Left forelimb (tissue), 1 donor: ENCODE measurements at places on chromosomes 6 and 20.

GRCh38 chr20:40545478-40545877 is 143.6 kb downstream of the MAFB start:
- no peak for DNase-seq

GRCh38 chr6:90370493-90370959 is 73.9 kb upstream of the BACH2 start:
- no peak for DNase-seq

DNA sequence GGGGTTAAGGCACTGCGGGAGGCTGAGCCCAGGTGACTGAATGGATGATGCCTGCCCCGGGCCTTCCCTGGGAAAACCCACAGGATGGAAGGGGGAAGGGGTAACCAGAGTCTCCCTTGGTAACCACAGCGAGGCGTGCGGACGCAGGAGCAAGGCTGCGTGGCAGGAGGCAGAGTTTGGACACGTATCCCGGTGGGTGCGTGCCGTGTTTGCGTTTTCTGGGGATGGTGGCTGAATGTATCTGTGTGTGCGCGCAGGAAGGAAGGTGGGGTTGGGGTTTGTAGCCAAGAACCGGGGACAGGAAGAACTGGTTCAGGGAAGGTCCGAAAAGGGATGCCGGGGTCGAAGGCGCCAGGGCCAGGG is 1.8 kb downstream of the MDGA1 start:
- no peak for DNase-seq

- DNase-seq = no peak
Observed at GRCh38 chr6:128005009-128005408, 104.2 kb upstream of the THEMIS start.

DNA sequence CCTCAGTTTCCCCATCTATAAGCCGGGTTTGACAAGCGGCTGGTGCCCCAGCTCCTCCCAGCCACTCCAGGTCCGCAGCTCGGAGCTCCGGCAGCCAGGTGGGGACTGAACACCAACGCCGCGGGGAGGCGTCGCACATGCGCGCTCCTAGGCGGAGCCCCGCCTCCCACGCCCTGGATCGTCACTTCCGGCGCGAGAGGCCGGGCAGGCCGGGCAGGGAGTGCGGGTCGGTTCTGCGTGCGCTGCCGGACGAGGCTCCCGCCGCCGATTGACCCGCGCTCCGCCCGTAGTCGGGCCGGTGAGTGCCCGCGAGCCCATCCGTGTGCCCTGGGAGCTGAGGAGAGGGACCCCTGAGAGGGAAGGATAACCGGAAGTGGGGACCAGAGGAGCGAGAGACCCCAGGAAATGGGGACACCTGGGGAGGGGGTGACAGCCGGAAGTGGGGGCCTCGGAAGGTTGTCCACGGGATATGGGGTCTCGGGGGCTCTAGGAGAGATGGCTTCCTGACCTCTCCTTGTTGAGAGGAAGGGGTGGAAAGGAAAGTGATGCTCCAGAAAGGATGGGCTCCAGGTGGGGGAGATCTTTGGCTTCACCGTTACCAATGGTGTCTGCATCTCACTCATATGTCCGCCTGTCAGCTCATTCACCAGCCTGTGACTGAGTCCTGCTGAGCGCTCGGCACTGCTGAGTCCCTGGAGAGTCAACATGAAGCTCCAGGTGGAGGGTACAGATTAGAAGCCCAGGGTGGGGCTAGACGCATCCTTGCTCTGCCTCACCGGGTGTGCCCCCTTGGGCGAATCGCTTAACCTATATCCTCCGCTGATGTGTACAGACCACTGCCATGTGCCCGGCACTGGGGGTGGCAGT is at the start of gene TTPAL:
Gene TTPAL, plus strand, starts transcription at position 181 of the 867 bp plus-strand sequence. CDS start 4,126 bp downstream, outside the sequence.
- DNase-seq = peak; percentile 92

DNA sequence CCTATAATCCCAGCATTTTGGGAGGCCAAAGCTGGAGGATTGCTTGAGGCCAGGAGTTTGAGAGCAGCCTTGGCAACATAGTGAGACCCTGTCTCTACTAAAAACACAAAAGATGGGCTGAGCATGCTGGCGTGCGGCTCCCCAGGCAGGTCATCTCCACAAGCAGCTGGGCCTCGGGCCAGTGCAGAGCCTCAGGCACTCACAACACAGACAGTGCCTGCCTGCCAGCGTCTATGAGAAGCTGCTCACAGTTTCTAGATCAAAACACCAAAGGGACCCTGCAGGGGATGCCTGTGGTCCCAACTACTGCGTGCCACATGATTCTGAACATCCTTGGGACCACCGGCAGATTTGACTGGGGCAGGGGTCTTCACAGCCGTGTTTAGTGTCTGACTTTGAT is 59.4 kb downstream of the GINS1 start:
- DNase-seq = no peak

GRCh38 chr20:20020908-20021307 is 3.7 kb downstream of the NAA20 start:
- DNase-seq = no peak

DNA sequence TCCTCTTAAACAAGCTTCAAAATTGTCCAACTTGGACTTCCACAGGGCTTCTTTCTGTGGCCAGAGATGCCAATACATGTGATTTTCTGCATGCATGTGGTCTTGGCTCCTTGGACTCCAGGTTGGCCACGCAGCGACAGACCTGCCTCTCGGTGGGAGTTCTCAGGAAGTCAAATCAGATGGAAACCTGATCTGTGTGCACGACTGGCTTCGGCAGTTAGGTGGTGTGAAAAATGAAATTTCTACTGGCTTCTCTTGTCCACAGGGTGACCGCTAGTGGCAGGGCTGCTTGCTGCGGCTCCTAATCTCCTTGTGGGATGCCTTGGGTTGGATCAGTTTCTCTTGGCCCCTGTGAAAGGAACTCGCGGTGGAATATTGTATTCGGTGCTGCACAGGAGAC is 57.3 kb downstream of the PHACTR3 start:
- DNase-seq = no peak

- DNase-seq = no peak
Observed at GRCh38 chr6:89371849-89372505, 19.5 kb upstream of the UBE2J1 start.

DNA sequence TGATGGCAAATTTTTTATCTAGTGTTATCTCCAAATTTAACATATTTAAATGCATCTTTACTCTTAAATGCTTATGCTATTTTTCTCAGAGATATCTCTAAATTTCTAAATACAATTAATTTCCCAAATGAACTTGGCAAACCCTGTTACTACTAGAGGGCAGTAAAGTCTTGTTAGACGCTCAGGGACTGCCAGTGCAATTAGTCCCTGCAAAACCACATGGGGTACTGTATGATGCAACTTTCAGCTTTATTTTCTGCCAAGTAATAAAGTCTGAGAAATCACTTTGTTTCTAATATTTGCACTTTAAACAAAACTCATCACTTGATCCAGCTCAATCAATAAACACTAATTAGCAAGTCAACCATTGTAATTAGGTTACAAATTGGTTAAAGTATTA is 76.0 kb upstream of the ADGRB3 start:
- DNase-seq = no peak

DNA sequence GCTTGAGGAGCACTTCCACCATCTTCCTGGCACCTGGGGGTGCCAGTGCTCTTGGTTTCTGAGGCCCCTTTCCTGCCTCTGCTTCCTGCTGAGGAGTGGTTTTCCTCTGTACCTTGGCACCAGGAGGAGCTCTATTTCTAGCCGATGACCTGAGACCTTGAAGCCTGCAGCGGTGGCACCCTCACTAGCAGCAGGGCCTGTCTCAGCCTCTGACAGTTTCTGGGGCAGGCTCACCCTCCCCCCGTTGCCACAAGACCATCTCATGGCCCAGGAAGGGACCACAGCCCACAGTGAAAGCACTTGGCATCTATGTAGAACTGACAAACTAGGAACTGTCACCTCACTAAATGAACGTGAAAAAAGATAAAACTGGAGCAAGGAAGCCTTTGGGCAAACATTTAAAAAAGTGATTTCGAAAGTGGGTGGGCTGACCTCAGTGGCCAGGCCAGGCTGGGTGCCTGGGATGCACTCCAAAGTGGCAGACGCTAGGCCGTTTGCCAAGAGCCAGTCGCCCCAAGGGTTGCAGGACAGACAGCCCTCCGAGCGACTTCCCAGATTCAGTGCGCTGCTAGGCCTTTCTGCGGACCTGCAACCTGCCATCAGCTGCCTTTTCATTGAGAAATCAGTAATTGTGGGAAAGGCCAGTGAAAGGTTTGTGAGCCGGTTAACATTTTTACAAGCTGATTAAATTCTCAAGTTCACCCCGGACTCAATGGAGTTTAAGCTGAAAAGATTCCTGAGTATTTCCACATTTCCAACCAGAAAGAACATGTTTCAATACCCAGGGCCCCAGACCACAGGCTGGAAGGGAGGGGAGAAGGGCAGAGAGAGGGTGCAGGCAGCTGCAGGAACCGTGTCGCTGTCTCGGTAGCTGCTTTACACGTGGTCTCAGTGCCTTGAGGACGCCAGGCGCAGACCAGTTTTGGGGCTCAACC is 303.7 kb downstream of the ESR1 start:
- DNase-seq = no peak

- no peak for DNase-seq
Observed at GRCh38 chr6:110319381-110319780, 38.8 kb downstream of the METTL24 start.

DNA sequence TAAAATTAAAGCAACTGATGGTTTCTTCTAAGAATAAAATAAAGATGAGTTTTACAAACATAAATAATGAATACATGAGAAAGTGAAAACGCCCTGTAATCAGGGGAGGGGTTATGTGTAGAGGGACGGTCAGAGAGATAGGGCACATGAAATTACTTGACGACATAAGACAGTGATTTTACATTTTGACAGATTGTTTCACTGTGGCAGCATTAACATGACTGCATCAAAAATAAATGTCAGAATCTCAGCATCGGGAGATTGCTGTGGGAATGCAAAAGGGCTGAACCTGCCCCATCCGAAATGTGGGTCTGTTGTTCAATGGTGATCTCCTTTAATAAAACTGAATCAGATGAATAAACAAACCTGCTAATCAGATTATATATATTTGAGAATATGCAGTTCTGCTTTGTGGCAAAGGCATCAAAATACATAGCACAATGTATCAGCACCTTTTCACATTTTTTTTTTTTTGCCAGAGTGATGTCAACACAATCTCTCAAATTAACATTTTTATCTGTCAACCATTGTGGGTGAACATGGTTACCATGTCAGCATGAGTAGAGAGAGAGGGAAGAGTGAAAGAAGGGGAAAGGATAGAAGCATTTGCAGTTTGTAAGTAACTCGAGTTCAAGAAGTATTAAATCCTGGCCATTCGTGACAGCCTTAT is 177.1 kb upstream of the MAN1A1 start:
- DNase-seq = no peak

- no peak for DNase-seq
Observed at GRCh38 chr6:100566563-100566962, 101.8 kb upstream of the SIM1 start.

- no peak for DNase-seq
Observed at GRCh38 chr6:118408863-118409262, 139.2 kb upstream of the PLN start.

GRCh38 chr6:151390851-151391470 is 398 bp downstream of the ZBTB2 start:
- DNase-seq = peak; percentile 89

GRCh38 chr6:73791336-73791735 is 95.3 kb downstream of the CD109 start:
- DNase-seq = no peak

- DNase-seq = no peak
Observed at GRCh38 chr20:57317789-57318371, 11.7 kb upstream of the SPO11 start.

GRCh38 chr6:118735320-118735719 is 83.9 kb upstream of the CEP85L start:
- DNase-seq = no peak

DNA sequence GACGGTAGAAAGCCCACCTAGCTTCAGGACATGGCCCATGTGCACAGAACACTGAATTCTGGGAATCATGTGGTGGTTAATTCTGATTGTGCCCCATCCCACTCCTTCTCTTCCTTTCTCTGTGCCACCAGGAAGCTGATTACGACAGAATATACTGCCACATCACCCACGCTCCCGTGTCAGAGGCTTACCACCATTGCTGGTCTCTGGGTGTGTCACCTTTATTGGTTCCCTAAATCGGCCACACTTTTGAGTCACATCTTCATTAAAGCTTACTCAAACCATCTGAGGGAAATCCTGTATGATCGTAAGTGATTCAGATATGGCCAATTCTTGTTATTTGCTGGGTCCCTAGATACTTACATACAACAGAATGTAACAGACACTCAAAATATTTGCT is 3.1 kb downstream of the TRMT6 start:
- no peak for DNase-seq

GRCh38 chr20:49366687-49367086 is 88.8 kb upstream of the ZNFX1 start:
- no peak for DNase-seq

GRCh38 chr6:47633141-47633540 is 65.2 kb upstream of the ADGRF4 start:
- DNase-seq = no peak

DNA sequence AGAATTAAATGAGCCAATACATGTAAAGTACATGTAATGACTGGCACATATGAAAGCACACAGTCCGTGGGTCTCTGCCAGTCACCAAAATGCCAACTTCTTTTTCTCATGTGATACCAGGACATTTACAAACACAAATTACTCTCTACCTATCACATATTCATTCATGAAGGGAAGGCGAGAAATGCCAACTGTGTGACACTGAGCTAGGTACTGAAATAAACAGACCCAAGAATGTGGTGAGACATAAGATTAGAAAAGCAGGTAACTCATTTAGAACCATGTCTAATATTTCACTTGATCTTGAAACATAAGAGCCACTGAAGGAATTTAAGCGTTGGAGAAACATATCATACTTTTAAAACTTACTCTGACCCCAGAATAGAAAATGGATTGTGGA is 41.4 kb downstream of the HBS1L start:
- DNase-seq = no peak

GRCh38 chr20:57529160-57529585 is 4.2 kb upstream of the CTCFL start:
- no peak for DNase-seq

DNA sequence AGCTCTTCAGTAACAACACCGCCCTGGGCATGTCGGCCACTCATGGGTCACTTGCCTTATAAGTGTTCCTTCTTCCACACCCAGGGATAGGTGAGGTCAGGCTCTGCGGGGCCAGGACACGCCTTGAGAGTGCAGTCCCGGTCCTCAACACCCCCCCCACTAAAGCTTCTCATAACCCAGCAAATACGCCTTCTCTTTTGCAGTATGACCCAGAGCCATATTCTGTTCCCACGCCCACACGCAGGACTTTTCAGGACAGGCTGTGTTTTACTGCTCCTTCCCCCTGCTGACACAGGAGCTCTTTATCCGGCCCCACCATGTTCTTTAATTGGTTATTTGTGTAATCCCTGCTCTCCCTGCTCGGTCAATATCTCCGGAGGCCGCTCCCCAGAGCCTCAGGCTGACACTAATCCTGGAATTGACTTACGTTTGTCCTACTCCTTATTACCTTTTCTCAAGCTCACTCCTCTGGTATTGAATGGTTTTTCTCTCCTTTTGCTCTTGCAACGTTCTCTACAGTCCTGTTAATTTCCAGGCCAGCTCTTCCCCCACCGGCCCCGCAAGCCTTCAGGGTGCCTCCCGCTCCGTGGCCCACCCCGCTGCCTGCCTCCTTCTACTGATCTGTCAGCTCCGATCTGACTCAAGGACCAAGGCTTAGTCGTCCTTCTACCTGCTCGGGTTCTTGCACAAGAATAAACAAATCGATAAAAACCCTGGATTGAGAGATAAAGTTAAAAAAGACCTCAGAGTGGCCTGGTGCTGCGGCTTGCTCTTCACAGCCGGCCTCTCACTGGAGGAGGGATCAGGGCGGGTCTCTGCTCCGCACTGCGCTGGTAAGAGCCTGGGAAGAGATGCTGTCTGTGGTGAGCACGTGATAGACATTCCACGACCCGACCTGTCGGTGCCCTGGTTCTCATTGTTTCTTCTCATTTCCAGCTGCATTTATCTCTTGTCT is 357.5 kb downstream of the ZFAND3 start:
- DNase-seq = no peak
